ENCODE measurements at places on chromosomes 3 and 15.

DNA sequence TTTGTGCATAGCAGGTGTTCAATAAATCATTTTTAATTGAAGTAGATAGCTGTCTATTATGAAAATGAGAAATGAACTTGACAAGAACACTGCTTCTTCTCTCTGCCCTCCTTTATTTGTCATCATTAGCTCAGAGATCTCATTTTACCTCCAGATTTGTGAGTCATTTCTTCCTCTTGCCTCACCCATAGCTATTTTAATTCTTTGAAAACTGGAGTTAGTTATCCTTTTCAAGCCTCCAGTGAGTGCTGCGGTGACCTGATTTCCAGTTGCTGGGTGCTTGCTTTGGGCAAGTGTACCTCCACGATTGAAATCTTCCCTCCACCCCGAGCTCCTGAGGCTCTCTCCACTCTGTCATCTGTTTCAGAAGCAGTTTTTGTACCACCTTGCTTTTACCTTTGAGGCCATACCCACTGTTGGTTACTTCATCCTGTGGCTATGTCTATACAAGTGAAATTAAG lies 114.6 kb downstream of the NFKBIZ start:
- no peak for DNase-seq

- DNase-seq, result no peak
Observed at GRCh38 chr3:50182533-50183099, 8.8 kb upstream of the GNAT1 start.

GRCh38 chr15:40096094-40096891 lies 12.4 kb downstream of the BMF start:
- no peak for DNase-seq

DNA sequence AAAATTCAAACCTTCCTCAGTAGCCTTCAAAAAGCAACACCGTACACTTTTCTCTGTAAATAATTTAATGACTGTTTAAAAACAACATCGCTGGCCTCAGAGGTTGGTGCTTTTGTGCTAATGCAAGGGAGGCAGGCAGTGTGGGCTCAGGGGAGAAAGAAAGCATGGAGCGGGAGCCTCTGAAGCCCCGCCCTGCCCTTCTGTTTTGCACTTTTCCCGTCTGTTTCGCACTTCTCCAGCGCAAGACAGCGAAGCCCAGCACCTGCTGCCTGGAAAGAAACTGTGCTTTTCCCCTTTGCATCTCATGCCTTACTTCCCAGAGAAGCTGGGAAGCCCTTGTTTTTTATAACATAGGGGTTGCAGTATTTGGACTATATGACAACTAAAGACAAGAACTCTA lies 23.1 kb downstream of the TRPM1 start:
- DNase-seq, result no peak

- no peak for DNase-seq
Observed at GRCh38 chr3:157738441-157738840, 235.2 kb upstream of the VEPH1 start.

All from GDM1 (cell line).